ENCODE measurements at places on chromosomes 16 and 17.

DNA sequence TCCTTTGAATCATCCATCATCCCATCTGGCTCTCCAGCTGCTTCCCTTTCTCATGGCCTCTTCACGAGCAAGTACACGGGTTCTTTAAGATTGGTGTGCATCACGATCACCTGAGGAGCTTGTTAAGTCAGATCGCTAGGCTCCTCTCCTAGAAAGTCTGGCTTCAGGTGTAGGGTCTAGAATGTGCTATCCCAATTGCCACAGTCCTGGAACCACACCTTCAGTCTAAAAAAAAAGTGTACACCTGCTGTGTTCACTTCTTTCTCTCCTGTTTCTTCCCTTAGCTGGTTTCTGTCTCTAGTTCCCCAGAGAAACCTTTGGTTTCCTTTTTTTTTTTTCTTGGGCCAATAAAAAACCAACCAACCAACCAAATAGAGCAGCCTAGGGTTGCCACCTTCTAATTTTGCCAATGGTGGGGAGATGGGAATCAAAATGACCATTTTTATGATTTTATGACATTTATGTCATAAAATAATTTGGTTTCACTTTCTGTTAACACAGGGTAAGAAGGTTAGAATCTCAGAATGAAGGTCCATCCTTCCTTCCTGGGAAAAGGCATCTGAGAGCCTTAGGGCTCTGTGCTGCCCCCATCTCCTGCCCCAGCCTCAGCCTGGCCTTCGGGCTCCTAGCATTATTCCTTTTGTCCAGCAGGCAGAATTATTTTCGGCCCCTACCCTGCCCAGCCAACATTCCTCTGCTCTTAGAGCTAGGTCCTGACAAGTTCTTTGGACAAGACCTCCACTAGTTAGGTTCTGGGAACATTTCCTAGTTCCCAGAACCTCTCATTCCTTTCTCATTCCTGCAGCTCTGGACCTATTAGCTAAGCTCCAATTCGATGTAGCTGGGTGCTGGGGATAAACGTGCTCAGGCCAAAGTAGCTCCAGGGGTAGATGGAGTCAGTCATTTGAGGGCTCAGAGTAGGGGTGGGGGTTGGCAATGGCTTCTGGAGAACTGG is 1.9 kb upstream of the GGT6 start:
- no peak for DNase-seq

GRCh38 chr17:49603720-49604119 is 28.0 kb downstream of the NXPH3 start:
- DNase-seq, result no peak

- no peak for DNase-seq
These were observed 255.6 kb upstream of the SDK2 start for GRCh38 chr17:73899839-73900238.

GRCh38 chr17:7384489-7385081 is 3.7 kb downstream of the TNK1 start:
- DNase-seq, result no peak

DNA sequence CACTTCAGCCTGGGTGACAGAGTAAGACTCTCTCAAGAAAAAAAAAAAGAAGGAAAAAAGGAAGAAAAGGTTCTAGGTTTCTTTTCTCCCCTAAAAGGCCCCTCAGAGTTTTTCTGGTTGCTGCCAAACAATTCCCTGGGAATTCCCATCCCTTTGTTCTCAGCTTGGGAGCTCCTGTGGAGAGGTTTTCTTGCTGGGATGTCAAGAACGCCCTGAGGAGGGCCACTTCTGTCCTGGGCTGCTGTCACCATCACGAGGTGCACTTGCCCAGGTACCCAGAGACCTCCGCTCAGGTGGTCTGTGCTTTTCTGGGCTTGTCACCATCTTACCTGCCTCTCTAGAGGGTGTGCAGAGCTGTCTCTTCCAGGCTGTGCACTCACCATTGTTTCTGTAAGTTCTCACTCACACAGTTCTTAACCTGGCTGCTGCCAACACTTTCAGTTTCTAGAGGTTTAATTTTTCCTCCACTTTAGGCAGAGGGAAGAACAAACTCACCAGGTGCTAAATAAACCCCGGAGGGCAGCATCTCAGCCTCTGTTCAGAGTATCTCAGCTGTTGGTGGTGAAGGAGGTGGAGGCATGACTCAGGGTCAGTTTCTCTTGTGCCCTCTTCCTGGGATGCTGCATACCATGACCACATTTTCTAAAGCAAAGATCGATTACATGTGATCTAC is 2.4 kb upstream of the COX6A2 start:
- no peak for DNase-seq

GRCh38 chr17:49932138-49932723 is 36.8 kb upstream of the DLX4 start:
- no peak for DNase-seq

- no peak for DNase-seq
These were observed 5.9 kb upstream of the CD68 start for GRCh38 chr17:7573324-7574080.

DNA sequence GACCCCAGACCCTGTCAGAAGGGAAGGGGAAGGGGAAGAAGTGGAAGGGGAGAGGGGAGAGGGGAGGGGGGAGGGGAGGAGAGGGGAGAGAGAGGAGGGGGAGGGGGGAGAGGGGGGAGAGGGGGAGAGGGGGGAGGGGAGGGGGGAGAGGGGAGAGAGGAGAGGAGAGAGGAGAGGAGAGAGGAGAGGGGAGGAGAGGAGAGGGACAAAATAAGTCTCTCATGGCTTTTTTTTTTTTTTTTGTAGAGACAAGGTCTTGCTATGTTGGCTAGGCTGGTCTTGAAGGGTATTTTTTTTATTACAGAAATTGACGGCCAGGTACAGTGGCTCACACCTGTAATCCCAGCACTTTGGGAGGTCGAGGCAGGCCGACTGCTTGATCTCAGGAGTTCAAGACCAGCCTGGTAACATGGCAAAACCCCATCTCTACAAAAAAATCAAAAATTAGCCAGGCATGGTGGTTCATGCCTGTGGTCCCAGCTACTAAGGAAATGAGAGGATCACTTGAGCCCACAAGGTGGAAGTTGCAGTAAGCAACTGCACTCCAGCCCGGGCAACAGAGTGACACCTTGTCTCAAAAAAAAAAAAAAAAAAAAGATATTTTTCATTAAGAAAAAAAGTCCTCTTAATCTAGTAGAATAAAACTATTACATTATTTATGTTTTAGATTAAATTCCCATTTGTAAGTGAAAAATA is 19.2 kb downstream of the AMFR start:
- DNase-seq, result no peak

DNA sequence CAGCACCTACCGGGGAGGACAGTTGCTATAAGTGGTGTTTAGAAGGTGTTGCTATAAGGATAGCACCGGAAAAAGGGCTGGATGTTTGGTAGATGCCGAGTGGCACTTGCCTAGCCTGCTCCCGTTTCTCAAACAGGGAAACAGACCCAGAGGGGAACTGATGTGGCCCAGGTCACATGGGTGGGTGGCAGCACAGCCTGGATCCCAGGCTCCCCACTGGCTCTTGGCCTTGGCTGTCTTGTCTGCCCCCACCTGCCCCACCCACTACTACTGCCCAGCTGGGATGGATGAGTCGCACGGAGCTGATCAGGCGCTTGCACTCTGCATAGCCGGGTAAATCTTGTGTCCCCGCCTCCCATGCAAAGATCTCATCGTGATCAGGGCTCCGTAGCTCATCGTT is 7.2 kb downstream of the SMTNL2 start:
- DNase-seq, result no peak

All from non-pigmented ciliary epithelial cell (primary cell).